ENCODE measurements at places on chromosomes 16 and 17.

- DNase-seq = no peak
Observed at GRCh38 chr17:50270435-50271362, 3.6 kb upstream of the TMEM92 start.

DNA sequence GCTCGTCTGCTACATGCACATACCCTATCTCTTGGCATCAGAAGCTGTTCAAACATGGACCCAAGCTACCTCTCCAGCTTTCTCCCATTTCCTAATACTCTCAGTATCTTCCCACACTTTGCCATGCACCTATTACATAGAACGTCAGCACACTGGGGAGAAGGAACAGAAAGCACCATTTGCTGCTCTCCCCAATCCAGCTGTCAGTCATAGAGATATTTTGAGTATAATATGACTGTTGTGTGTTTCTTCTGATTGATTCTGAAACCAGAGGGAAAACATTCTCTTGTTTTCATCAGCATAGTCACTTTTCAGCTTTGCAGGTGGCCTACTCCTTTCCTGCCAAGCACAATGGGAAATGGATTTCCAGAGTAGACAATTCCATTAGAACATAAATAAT lies 107.1 kb downstream of the ADAMTS18 start:
- no peak for DNase-seq

GRCh38 chr16:10584981-10585438 lies 4.6 kb upstream of the EMP2 start:
- DNase-seq = no peak

DNA sequence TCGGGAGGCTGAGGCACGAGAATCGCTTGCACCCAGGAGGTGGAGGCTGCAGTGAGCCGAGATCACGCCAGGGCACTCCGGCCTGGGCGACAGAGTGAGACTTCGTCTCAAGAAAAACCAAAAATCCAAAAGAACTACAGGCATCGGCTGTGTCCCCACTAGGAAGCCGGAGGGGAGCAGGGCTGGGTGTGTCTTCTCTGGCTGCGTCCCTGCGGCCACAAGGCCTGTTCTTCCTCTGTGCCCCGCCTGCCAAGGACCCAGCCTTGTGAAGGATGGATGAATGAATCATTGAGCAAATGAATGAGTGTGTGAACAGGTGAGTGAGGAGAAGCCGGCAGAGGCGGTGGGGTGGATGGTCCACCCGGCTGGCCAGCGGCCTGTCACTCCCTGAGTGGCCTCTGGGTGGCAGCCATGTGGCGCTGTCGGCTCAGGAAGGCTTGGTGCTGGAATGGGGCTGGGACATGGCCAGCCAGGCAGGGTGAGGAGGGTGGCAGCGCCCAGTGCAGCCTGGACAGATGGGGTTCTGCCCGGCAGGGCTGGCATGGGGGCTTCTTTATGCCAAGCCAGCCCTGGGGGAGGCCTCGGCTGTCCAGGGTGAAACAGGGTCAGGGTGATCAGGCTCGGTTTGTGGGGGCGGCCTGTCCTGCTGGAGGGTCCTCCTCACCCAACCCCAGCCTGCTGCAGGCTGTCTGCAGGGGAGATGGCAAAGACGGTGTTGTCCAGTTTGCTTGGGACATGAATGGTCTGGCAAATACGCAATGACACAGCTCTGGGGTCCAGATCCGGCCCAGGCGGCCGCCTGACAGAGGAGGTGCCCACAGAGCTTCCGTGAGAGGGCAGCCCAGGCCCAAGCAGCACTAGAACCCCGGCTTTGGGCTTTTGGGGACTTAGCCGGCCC lies 21.7 kb downstream of the SLC25A10 start:
- DNase-seq = no peak

- DNase-seq = no peak
Observed at GRCh38 chr17:7843257-7843535, 9.2 kb downstream of the KDM6B start.

Measured in esophagus squamous epithelium (tissue), 5 donors.